Left ventricle myocardium inferior (tissue), 1 donor: ENCODE measurements at places on chromosomes 5 and 9. TPM values are rescaled to one million over a fixed set of nuclear protein-coding genes. Genes with fewer than 3 reads are reported as not detected.

DNA sequence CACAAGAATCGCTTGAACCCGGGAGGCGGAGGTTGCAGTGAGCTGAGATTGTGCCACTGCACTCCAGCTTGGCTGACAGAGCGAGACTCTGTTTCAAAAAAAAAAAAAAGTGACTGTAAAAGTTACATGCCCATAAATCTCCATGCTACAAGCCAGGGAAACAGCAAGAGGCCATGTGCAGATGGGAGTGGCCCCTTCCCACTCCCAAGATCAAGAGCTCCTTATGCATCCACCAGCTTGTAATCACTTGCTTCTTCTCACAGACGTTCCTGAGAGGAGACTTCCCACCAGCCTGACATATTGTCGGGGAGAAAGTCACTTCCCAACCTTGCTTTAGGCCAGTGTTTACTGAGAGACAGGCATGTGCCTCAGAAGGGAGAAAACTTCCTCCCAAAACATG lies 45.6 kb upstream of the N4BP3 start:
- no peak for DNase-seq
- H3K4me1 ChIP-seq, result no peaks in the 10 kb centered on the region
- peaks cover 62% of the 10 kb centered on the region for H3K27me3 ChIP-seq
- no peak overlapping the region for H3K27ac ChIP-seq
- no peaks in the 10 kb centered on the region for H3K36me3 ChIP-seq

- no peak overlapping the region for H3K4me3 ChIP-seq
- peak overlapping the region; percentile 64 for H3K27ac ChIP-seq
- H3K4me1 ChIP-seq, result peaks cover 16% of the 10 kb centered on the region
- no peaks in the 10 kb centered on the region for H3K27me3 ChIP-seq
- H3K36me3 ChIP-seq, result no peaks in the 10 kb centered on the region
Observed at GRCh38 chr5:163535290-163535689, 29.9 kb downstream of the MAT2B start.

- no peak overlapping the region for H3K4me3 ChIP-seq
- DNase-seq, result no peak
- H3K27ac ChIP-seq, result no peak overlapping the region
- no peaks in the 10 kb centered on the region for H3K27me3 ChIP-seq
Observed at GRCh38 chr5:105931881-105932421, 1738.8 kb downstream of the EFNA5 start.

DNA sequence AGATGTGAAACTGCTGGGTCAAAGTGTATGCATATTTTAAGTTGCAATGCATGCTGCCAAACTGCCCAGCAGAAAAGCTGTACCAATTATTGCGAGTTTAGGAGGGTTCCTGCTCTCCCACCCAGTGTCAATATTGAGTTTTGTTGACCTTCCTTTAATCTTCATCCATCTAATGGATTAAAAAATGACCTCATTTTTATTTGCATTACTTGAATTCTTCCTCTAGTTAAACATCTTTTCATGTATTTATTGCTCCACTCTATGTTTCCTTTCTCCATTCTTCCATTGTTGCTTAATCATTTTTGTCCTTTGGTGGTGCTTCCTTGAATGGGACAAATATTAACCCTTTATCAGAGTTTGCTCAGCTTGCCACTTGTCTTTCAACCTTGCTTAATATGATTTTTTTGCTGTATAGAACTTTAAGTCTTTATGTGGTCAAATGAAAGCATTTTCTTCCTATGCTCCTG lies 32.4 kb downstream of the TLE1 start:
- H3K4me1 ChIP-seq, result peaks cover 10% of the 10 kb centered on the region
- H3K36me3 ChIP-seq, result peaks cover 5% of the 10 kb centered on the region
- DNase-seq, result no peak
- H3K27ac ChIP-seq, result no peak overlapping the region
- H3K27me3 ChIP-seq, result no peaks in the 10 kb centered on the region

- H3K36me3 ChIP-seq, result no peaks in the 10 kb centered on the region
- no peaks in the 10 kb centered on the region for H3K4me1 ChIP-seq
- H3K27me3 ChIP-seq, result peaks cover 60% of the 10 kb centered on the region
- DNase-seq, result no peak
- no peak overlapping the region for H3K4me3 ChIP-seq
Observed at GRCh38 chr5:63958654-63959053, 3.6 kb downstream of the HTR1A start.

DNA sequence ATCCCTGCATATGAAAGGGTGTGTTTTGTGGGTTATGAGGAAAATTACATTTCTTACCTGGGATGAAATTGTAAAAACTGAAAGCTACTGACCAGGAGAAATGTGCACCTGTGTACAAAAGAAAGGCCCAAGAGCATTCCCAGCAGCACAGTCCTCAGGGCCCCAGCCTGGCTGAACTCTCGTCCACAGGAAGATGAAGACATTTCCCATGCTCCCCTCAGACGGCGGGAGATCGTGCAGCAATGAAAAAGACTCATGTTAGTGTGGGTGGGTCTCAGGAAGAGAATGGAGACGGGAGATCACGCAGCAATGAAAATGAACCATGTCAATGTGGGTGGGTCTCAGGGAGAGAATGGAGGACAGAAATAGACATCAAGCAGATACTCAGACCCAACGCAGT lies 12.6 kb upstream of the LCN15 start:
- no peaks in the 10 kb centered on the region for H3K27me3 ChIP-seq
- H3K4me3 ChIP-seq, result no peak overlapping the region
- H3K36me3 ChIP-seq, result no peaks in the 10 kb centered on the region
- DNase-seq, result no peak
- H3K4me1 ChIP-seq, result no peaks in the 10 kb centered on the region

GRCh38 chr9:22111176-22111953 lies 102.3 kb upstream of the CDKN2B start:
- H3K27me3 ChIP-seq, result no peaks in the 10 kb centered on the region
- no peak for DNase-seq
- no peak overlapping the region for H3K27ac ChIP-seq

GRCh38 chr5:82150559-82150958 lies 127.6 kb downstream of the RPS23 start:
- no peak overlapping the region for H3K4me3 ChIP-seq
- no peak for DNase-seq
- H3K27me3 ChIP-seq, result no peaks in the 10 kb centered on the region

DNA sequence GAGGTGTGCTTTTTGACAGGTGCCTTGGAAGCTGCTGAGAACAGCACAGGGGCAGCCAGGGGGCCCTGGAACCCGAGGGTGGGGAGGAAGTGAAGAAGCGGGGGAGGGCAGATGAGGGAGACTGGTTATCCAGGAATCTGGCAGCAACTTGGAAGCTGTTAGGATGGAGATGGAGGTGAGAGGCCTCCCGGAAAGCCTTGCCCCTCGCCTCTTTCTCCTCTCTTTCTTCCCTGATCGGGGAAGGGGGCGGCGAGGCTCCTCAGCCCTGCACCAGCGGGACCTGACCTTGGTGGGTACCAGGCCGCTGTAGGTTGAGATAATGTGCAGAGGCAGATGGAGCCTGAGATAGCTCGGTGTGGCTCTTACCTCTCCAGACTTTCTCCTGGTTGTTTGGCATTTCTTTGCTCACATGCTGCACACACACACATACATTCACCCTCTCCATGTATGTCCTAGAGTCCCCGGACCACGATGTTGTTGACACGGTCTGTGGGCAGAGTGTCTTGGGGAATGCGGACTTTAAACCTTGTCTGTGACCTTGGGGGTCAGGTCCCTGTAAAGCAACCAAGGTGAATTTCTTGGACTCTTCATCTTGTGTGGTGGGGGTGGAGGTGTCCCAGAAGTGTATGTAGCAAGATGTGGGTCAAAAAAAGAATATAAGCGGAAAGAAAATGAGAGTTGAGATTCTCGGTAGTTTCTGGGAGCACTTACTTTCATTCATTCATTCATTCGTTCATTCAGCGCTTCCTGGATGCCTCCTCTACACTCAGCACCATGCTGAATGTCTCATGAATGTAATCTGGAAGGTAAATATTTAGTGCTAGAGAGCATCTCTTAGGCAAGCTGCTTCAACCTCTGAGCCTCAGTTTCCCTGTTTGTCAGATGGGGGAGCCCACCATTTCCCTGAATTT lies 1.6 kb downstream of the WWC1 start:
- H3K4me3 ChIP-seq, result no peak overlapping the region
- H3K27ac ChIP-seq, result no peak overlapping the region
- no peaks in the 10 kb centered on the region for H3K36me3 ChIP-seq
- DNase-seq, result no peak

DNA sequence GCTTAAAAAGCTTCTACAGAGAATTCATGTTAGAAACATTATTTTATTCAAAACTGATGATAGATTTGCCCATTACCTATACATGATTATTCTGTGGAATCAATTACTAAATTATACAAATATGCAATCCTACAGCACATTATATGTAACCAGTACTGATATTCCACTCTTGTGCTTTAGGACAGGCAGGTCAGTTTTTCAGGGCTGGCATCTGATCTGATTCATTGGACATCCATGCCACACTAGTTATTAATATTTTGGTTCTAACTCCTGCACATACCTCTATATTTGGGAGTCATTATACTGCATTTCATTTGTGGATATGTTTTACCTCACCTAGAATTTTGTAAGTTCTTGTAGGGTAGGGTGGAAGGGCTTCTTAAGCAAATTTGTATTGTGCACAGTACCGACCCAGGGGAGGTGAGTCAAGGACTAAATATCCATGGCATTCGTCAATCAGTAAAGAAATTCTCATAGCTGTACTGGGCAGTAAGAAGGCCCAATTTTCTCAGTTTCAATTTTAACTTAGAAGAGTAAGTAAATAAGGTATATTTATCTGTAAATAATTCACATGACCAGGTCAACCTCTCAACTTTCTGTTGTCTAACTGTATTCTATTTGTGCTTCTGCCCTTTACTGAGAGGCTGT lies 33.5 kb downstream of the ELOVL7 start:
- H3K4me1 ChIP-seq, result no peaks in the 10 kb centered on the region
- no peaks in the 10 kb centered on the region for H3K36me3 ChIP-seq
- no peaks in the 10 kb centered on the region for H3K27me3 ChIP-seq
- DNase-seq, result no peak
- no peak overlapping the region for H3K27ac ChIP-seq

GRCh38 chr9:70043285-70043684 lies 363 bp upstream of the MAMDC2 start:
- peak overlapping the region; percentile 81 for H3K27ac ChIP-seq
- H3K27me3 ChIP-seq, result peaks cover 26% of the 10 kb centered on the region
- peaks cover 58% of the 10 kb centered on the region for H3K4me1 ChIP-seq

DNA sequence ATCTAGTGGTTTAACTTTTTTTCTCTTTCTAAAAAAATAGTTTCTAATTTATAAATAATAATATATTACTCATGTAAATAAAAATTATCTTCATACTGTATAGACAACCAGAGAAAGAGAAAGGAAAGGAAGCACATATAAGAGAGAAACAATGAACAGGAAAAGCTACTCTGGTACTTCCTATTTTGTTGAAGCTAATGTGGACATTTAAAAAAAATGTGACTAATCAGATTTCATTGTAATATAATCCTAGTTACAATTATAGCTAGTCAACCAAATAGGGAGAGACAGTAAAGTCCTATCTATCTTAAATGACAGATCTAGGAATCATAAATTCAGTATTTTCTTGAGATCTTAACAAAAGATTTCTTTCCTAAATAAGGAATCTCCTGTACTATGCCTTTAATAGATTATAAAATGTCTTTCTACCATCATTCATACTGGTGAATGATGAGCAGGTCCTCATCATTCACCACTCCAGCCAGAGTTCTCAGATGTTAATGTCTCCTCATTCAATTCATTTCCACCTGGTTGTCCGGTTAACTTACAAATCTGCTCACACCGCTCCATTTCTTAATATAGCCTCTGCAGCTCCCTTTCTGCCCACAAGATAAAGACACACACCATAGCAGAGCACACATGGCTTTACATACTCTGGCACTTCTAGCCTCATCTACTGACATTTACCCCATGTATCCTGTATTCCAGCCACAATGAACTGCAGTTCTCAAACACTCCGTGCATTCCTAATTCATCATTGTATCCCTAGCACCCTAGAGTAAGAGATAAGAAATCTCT lies 30.9 kb downstream of the ZFR start:
- peaks cover 24% of the 10 kb centered on the region for H3K4me1 ChIP-seq
- peaks cover 53% of the 10 kb centered on the region for H3K36me3 ChIP-seq
- no peaks in the 10 kb centered on the region for H3K27me3 ChIP-seq
- DNase-seq, result no peak
- H3K27ac ChIP-seq, result no peak overlapping the region

GRCh38 chr5:74100268-74100665 lies 474.3 kb downstream of the ARHGEF28 start:
- no peaks in the 10 kb centered on the region for H3K27me3 ChIP-seq
- no peak overlapping the region for H3K4me3 ChIP-seq

DNA sequence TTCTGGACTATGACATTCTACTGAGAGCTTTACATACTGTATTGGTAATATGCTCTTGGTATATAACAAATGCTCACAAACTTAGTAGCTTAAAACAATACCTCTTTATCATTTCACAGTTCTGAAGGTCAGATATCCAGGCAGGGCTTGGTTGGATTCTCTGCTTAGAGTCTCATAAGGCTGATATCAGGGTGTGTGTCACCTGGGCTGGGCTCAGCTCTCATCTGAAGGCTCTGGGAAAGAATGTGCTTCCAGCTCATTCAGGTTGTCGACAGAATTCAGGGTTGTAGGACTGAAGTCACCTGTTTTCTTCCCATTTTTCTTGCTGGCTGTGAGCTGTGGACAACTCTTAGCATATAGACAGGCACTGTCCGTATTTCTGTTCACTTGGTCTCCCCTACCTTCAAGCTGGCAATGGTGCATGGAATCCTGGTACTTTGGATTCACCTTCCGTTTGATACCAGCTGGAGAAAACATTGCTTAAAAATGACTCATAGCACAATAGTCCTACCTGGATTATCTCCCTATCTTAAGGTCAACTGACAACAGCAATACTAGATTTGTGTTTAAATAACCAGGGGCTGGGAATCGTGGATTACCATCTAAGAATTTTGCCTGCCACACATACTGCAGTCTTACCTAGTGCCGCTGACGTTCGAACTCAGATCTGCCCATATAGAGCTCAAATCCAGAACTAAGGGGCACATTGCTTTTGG lies 69.2 kb downstream of the RCL1 start:
- H3K27ac ChIP-seq, result no peak overlapping the region
- no peaks in the 10 kb centered on the region for H3K4me1 ChIP-seq
- no peak overlapping the region for H3K4me3 ChIP-seq
- H3K27me3 ChIP-seq, result no peaks in the 10 kb centered on the region
- peaks cover 30% of the 10 kb centered on the region for H3K36me3 ChIP-seq

The SLC38A9 gene
- total RNA-seq, result 7.0 TPM

The CDKN2A gene
- 0.30 TPM for total RNA-seq

The RASGRF2 gene
- 4.8 TPM for total RNA-seq

The OR1Q1 gene
- total RNA-seq, result not detected

The TLE4 gene
- 10.3 TPM for total RNA-seq

The CACNA1B gene
- 0.19 TPM for total RNA-seq
